ENCODE measurements at places on chromosomes 1 and 21.

- no peak for DNase-seq
These were observed 151.6 kb downstream of the RERE start for GRCh38 chr1:8665833-8666232.

DNA sequence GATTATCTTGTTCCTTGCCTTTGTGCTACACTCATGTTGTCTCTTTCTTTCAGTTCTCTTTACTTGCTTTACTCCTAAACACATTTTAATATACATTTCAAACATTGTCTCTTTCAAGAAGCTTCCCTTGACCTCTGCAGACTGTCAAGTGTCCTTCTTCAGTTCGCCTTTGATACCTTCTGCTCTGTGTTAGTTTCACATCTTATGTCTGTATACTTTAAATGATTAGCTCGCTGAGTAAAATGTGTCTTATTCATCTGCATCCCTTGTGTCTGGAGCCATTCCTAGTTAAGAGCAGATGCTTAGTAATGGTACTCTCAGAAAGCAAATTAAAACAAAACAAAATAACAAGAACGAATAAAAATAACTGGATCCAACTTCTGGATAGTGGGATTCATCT lies 303.3 kb downstream of the S1PR1 start:
- no peak for DNase-seq

DNA sequence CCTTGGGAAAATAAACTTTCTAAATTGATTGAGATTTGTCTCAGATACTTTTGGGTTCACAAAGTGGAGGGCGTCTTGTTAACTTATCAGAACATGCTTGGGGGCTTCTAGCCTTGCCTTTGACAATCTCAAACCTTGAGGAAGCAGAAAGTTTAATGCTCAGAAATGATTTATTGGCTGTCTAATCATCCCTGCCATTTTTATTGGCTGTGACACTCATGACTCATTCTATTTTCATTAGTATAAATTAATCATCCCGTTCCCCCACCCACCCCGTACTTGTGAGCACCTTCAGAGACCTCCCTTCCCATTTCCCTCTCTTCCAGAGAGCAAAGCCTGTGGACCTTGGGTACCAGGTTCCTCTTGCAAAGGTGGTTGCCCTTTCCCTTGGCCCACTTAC lies 87.1 kb downstream of the FGGY start:
- no peak for DNase-seq

GRCh38 chr1:8751984-8752383 lies 65.5 kb downstream of the RERE start:
- DNase-seq: no peak

DNA sequence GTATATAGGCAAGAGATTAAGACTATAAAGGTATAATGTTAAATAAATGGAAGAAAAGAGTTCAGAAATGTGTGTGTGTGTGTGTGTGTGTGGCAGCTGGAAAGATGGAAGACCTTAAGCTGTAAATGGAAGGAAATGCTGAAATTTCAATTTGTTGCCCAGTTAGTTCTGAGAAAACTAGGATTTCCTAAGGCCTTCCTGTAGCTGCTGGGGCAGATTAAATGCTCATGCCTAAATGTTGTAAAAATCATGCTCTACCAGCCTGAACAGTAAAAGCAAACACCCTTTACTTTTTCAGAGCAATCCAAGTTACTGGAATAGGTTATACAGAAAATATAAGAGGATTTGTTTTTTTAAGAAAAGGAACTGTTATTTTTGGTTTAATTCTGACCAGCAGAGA lies 8.3 kb downstream of the ADCY10 start:
- DNase-seq: no peak

- no peak for DNase-seq
These were observed 24.3 kb upstream of the PLEKHG5 start for GRCh38 chr1:6515771-6516170.

- DNase-seq: no peak
These were observed 3.1 kb upstream of the TRIM45 start for GRCh38 chr1:117124661-117125060.

GRCh38 chr1:116377541-116378529 lies 4.8 kb downstream of the ATP1A1 start:
- DNase-seq: peak; percentile 69

DNA sequence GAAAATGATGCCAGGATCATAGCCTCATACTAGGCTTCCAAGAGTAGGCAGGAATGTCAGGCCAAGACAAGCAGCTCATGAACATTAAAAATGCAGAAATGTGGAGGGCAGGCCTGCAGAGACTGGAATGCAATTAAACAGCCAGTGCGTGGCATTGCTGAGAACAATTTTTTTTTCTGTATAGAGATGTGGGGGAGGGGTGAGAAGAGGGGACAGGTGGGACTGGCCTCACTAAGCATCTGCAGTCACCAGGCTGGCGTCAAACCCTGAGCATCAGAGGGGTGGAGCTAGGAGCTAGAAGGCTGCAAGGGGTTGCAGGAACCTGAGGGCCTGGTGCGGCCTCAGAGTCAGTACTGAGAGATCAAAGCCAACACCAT lies 114.1 kb downstream of the TNR start:
- DNase-seq: no peak

DNA sequence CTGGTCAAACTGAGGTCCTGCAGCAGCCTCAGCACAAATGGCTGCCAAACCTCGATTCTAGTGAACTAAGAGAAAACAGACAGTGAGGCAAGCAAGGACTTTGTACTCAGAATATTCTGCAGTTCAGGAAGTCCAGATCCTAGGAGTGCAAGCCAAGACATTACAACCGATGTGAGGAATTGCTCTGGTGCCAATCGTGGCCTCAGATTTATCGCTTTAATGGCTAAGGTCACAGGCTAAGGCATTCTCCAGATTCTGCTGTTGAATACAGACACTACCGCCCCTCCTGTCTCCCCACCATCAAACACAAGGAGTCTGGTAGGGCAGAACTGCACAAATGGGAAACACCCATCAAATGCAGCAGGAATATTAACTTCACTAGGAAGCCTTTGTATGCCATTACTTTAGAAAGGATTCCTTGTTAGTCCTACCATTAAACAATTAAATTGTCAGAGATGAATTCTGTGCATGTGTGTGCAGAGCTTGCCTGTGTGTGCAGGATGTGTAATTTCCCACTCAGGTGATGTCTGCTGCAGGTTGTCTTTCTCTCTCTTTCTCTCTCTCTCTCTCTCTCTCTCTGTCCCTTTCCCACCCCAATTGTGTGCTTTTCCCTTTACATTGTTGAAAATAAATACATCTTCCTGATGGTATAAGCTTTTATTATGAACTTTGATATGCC lies 9.2 kb upstream of the SERTAD4 start:
- DNase-seq: no peak

- DNase-seq: peak; percentile 72
These were observed 39.1 kb downstream of the CLSTN1 start for GRCh38 chr1:9784508-9785133.

- DNase-seq: no peak
These were observed 92.1 kb upstream of the CLDN14 start for GRCh38 chr21:36572039-36572438.

- DNase-seq: no peak
These were observed 57.6 kb downstream of the PCNT start for GRCh38 chr21:46381541-46381940.

GRCh38 chr1:104105465-104105864 lies 355.8 kb downstream of the AMY1C start:
- DNase-seq: no peak

GRCh38 chr1:211654838-211655787 lies 20.3 kb downstream of the NEK2 start:
- peak; percentile 79 for DNase-seq

DNA sequence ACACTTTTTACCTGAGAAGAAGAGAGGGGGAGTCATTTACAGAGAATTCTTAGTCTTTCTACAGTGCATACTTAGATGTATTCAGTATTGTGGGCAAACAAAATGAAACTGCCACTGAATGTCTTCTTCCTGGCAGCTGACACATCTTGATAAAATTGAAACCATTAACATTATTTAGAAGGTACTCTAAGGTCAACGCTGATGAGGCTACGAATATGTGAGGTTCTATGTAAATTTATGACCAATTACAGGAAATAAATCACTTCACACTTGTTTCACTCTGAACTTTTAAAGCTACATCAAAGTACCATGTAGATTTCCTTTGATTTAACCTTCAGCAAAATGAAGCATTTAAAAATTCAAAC lies 51.3 kb upstream of the GFI1 start:
- peak; percentile 62 for DNase-seq

DNA sequence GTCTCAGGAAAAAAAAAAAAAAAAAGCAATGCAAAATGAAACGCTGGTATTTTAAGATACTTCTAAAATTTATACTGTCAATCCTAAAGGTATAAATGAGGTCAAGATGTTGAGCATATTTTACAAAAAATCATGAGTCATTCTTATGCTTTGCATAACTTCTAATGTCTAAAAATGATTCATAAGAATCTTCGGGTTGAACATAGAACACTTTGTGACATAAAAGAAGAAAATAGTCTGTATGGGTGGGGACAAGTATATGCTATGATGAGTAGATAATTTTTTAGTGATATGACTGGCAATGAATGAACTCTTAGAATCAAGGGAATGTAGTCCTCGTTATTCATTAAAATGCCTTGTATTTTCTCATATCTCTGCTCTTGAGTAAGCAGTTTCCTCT lies 416.9 kb upstream of the USP24 start:
- no peak for DNase-seq

DNA sequence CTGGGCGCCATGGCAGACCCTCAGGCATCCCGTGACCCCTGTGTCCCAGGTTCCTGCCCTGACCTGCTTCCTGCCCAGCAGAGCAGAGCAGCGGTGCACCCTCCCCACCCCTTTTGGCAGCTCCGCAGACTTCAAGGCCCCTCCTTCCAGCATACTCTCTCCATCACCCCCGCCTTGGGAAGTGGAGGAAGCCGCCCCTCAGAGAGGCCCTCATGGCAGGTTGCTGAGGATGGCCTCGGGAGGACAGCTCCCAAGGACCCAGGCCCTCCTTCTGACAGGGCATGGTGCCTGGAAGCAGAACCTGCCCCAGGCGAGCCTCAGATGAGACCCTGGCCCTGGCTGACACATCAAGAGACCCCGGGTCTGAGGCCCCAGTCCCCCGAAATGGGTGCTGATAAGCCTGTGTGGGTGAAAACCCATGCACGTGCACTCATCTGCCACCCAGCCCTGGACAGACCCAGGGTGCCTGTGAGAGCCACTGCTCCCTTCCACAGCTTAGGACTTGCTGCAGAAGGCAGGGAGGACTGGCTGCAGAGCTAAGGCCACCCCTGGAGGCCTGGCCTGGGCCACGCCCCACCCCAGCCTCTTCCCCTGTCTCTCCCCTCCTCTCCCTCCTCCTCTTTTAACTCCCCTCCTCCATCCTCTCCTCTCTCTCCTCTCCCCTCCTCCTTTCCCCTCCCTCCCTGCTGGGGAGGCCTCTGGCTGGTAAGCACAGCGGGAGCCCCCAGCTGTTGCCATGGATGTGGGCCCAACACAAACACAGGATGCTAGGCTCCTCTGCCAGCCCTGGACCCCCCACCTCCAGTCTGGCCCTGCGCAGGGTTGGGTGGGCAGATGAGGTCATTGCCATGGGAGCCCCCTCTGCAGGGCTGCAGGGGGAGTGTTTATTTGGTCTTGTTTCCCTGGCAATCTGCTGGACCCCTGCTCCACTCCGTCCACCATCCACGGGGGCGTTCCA lies 33.7 kb downstream of the WNT9A start:
- no peak for DNase-seq

DNA sequence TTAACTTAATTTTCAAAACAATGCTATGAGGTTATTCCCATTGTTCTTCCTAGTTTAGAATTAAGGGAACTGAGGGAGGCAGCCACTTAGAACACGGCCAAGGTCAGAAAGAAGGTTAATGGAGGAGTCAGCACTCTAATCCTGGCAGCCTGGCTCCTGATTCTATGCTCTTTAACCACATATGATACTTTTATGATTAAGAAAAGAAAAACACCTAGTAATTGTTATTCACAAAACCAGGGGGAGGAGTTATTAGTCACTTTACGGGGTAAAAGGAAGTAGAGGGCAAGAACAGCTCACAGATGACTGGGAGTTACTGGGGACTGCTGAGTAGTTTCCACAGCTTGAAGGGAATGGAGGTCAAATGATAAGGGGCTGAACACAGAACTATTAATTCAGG lies 38.6 kb downstream of the GADD45A start:
- peak; percentile 27 for DNase-seq

- no peak for DNase-seq
These were observed 88.5 kb upstream of the VAV3 start for GRCh38 chr1:108053270-108054013.

DNA sequence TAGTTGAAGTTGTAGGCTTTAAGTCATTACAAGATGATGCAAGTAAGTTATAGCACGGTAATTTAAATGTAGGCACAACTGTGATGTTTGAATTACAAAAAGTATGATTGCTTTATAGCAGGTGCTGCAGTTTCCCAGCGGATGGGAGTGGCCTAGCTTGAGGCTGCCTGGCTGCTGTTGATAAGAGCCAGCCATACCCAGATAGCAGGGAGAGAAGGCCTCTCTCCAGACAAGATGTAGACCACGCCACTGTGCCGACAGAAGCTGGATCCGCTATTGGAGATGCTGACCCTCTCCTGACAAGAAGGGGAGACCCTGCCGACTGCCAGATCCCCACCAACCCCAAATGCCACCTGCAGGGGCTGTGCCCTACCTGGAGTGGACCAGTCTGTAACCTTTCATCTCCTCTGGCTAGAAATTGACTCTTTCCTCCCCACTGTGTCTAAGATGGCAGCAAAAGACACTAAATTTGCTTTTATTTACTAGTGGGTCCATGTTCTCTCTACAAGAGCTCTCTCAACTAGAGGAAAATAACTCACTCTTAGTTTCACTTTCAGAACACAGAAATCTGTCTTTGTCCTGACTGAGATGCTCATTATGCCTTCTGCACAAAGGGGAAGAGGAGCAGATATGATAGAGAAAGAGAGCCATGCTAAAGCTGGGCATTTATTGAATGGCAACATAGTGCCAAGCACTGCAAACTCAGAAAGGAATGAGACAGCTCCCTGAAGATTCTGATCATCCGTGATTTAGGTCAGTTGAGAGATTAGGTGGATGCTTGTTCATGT lies 127.9 kb downstream of the URB2 start:
- no peak for DNase-seq

- no peak for DNase-seq
These were observed 275.4 kb upstream of the SGIP1 start for GRCh38 chr1:66258404-66259105.

GRCh38 chr1:41391834-41392527 lies 30.7 kb downstream of the FOXO6 start:
- DNase-seq: no peak

DNA sequence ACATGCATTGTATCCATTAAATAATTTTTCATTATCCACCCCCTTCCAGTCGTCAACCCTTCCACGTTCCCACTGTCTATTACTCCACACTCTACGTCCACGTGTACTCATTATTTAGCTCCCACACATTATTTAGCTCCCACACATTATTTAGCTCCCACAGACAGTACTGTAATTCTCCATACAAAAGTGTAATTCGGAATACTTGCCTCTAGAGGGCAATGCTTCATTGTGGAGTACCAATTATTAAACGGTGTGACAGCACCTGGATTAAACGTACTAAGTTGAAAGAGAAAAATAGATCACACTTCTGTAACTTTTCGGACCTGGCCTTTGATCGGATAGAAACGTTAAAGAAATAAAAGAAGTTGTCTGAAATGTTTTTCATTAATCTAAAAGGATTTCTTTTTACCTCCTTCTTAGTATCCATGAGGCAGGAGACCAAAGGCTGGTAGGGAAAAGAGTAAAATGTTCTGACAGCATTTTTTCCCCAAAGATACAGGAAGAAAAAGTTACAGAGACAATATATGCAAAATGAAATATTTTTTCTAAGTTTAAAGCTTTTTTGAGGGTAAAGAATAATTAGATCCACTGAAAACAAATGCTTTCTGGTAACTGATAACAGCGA lies 99.2 kb downstream of the LHX8 start:
- peak; percentile 13 for DNase-seq

- DNase-seq: no peak
These were observed 26.7 kb downstream of the PODN start for GRCh38 chr1:53088616-53089300.
